ENCODE measurements at places on chromosomes 5 and 9.

GRCh38 chr5:139982975-139983240, 60.2 kb downstream of the NRG2 start:
- DNase-seq = no peak

DNA sequence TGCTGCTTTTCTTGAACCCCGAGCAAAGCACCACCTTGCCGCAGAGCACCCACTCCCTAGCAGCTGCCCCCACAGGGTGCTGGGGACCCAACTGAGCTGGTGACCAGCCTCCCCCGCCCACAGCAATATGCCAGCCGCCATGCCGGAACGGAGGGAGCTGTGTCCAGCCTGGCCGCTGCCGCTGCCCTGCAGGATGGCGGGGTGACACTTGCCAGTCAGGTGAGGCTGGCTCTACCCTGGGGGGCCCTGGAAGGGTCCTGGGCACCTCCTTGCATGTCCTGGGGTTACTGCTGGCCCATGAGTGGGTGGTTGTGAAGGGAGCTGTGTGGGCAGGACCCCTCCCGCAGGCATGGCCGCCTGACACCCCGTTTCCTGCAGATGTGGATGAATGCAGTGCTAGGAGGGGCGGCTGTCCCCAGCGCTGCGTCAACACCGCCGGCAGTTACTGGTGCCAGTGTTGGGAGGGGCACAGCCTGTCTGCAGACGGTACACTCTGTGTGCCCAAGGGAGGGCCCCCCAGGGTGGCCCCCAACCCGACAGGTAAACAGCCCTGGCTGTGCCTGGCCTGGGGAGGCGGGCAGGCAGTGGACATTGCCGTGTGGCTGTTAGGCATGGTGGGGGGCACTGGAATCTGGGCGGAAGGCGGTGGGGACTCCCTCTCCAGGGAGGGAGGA, 7.2 kb downstream of the EGFL7 start:
- DNase-seq = no peak

- DNase-seq = no peak
These were observed 16.5 kb downstream of the RXRA start for GRCh38 chr9:134342746-134343115.

GRCh38 chr5:114782869-114783268, 386.8 kb downstream of the TRIM36 start:
- no peak for DNase-seq

- DNase-seq = no peak
These were observed 76.3 kb upstream of the IQGAP2 start for GRCh38 chr5:76326577-76327302.

DNA sequence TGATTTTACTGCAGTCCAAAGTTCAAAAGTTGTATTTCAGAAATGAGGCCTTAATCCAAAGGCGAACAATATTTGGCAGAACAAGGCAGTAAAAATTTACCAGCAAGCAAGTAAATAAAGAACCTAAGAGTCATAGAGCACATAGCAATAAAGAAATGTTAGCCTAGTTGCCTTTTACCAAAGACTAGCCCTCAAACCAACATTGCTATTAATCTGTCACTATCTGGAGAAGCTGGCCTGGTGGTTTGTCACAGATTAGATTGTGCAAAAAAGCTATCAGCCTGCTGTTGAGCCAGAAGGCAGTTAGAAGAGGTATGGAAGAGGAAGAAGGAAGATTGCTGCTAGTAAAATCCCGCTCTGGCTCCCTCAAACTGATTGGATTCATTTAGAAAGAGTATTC, 304.7 kb upstream of the KLF4 start:
- no peak for DNase-seq

GRCh38 chr9:83956086-83956435, 24.0 kb downstream of the HNRNPK start:
- DNase-seq = no peak

- DNase-seq = peak; percentile 46
These were observed 14.4 kb upstream of the SCGB3A1 start for GRCh38 chr5:180605554-180606214.

DNA sequence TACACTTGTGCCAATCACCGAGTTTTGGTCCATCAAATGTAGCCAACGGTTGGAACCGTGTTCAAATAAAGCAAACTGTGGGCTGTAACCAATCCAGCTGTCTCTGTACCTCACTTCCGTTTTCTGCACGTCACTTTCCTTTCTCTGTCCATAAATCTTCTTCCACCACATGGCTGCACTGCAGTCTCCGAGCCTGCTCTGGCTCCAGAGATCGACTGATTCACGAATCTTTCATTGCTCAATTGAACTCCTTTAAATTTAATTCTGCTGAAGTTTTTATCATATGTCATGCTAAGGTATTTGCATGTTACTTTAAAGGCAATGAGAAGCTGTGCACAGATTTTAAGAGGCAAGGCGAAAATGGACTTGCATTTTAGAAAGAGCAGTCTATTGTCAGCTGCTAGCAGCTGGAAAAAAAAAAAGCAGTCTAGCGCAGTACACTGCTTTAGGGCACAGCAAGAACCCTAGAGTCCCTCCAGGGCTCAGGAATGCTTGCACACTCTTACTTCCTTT, 13.2 kb downstream of the TTC39B start:
- DNase-seq = no peak

DNA sequence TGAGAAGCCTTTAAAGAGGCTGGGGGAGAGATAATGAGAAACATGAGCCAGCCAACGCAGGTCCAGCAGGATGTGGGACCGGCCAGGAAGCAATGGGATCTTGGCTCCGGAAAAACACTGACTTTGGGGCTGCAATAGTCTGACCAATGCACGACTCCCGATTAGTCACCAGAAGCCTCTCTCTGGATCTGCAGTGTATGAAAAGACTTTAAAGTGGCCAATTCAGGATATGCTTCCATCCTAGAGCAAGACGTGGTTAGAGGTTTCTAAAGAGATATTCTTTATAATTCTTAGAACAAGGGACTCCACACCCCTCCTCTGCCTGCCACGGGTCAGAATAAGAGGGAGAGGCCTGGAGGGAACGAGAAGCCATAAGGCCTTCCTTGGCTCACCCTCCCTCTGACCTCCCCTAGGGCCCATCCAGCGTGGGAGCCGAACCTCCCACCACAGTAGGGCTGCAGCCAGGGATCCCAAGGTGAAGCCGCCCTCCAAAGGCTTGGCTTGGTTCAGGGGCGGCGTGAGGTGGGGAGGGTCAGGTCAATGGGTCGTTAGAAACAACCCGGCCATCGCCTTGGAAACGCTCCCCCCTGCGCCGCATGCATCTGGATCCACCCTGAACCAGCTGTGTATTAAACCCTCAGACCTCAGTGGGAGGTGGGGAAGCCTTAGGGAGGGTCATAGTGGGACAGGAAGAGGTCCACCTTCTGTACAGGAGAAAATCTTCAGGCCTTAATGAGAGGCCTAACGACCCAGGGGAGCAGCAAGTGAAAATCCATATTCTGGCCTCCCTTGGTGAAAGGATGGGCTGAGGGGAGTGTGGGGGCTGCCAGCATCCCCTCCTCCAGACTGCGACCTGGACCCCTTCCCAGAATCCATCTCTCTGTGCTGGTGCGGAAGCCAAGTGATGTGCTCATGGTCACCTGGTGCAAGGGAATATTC, 11.1 kb downstream of the FGF1 start:
- DNase-seq = no peak

DNA sequence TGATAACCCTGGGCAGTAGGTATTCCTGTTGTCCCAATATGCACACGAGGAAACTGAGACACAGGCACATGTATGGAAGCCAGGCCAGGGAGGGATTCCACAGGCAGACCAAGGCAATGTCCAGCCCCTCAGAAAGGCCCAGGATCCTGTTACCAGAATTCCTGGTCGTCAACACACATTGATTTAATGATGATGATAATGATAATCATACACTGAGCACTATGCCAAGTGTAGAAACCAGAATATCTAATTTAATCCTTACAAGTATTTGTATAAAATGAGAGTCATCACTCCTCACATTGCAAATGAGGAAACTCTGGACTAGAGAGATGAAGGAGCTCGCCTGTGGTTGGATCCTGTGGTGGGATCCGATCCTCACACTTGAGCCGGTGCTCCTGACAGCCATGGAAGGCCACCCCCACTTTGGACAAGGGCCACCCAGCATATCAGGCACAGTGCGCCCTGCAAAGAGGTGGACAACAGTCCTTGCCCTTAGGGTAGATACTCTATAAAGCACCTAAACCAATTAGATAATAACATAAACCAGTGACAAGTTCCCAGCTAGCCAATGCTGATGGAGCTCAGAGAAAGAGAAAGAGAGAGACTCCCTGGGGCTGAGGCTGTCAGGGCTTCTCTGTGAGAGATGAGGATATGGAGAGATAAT, 185.3 kb downstream of the SLIT3 start:
- no peak for DNase-seq

DNA sequence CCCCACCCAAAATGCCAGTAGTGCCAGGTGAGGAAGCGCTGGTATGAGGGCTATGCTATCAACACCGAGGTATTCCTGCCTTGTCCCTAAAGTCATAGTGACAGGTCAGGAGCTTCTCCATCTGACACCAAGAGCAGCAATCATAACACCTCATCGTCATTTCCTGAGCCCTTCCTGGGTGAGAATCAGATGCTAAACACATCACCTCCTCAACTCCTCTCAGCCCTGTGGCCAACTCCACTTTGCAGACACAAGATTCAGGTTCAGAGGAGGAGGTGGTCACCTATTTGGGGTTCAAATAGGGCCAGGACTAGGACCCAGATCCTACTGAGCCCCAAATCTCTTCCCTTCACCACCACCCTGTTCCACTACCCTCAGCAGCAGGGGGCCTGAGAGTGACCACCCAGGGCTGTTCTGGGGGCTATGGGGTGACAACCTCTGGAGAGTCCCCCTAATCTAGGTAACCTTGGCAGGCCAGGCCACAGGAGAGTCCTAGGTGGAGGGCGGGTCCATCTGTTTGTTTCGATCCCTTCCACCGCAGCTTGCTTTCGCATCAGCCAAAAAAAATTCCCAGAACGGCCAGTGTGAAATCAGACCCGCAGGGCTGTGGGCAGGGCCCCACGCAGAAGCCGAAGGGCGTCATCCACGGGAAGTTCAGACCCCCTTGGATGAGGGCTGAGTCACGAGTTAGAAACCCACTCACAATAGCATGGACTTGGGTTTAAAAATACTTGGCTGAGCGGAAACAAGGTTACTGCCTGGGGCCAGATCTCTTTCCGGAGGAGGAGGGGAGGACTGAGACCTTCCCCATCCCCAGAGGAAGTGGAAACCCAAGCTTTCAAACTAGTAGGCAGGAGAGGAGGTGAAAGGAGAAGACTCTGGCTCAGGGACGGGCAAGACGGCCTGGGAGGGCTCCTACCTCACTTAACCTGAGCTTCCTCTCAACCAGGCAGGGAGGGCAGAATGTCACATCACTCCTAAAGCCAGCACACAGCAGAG, 8.7 kb downstream of the STK10 start:
- no peak for DNase-seq

DNA sequence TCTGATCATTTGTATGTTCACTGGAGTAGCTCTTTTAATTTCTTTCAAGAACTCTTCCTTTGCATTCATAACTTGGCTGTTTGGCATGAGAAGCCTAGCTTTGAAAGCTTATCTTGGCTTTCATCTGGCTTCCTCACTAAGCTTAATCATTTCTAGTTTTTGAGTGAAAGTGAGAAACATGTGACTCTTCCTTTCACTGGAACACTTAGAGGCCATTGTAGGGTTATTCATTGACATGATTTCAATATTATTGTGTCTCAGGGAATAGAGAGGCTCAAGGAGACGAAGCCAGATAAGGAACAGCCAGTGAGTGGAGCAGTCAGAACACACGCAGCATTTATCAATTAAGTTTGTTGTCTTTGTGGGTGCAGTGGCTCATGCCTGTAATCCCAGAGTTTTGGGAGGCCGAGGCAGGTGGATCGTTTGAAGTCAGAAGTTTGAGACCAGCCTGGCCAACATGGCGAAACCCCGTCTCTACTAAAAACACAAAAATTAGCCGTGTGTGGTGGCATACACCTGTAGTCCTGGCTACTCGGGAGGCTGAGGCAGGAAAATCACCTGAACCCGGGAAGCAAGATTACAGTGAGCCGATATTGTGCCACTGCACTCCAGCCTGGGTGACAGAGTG, 98.3 kb downstream of the UGCG start:
- no peak for DNase-seq

DNA sequence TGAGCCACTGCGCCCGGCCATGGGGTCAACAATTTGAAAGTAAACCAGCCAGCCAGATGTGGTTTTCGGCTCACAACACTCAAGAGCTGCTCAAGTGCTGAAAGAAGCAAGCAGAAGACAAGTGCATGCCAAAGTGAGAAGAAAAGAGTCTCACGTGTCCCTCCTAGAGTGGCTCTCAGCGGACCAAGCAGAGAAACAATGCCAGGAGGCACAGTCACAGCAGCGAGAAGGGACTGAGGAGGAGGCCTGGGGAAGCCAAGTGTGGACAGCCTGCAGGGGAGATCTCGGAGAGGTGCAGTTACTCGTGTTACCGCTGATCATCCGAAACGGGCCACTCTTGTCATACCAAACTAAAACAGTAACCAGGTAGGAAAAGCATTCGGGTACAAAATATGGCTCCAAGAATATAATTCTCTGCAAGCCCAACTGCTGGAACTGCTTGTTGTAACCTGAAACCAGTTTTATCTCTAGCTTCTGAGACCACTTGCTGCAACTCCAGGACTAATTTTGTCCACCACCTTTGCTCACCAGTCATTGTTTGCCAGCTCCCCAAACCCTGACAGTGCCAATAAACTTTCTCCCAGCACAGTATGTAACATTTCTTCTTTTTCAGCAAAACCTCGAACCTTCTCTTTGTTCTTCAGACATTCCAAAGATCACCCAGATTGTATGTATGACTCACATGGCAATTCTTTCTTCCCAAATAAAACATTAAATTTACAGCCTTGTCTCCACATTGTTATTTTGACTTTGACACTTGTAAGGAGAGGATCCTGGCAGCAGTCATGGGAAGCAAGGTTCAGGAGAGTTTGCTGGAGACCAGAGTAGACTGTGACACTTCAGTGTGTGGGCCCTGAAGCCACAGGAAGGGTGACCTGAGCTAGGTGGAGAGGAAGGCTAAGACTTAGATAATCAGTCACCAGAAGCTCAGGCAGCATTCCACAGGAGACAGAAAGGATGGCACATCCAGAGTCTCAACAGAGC, 6.3 kb downstream of the SLC35D2 start:
- no peak for DNase-seq

DNA sequence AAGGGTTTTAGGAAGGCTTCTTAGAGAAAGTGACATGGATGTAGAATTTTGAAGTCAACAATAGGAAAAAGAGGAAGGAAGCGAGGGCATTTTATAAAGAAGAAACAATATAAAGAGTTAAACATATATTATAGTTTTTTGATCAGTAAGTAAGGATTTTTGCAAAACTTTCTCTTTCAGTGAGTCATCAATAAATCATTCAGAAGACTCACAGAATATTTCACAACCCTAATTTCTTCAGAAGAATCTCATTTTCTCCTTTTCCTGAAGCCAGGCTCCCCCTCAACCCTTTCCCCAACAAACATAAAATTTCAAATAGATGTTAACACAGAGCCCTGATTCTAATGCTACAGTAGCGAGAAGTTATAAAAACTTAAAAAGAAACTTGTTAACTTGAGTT, 4.3 kb upstream of the COX7C start:
- DNase-seq = no peak

DNA sequence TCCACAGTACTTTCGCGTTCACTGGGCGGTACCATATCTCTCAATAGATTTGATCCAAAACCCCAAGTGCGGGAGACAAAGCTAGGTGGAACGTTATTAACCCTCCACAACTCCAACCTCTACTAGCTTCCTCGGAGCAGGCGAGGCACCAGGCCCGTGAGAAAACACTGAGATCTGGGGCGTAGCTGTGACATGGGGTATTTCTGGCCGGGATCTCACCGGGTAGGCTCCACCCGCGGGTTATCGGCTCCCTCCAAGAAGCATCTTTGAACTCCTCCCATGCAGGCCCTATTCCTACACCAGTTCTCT, 350 bp upstream of the SLC25A46 start:
- no peak for DNase-seq

Measured in COR-L47 (cell line).